Activated CD4-positive, alpha-beta T cell treated with anti-CD3 and anti-CD28 coated beads, Interleukin-2, amount 50 U/mL, for 16 hours (primary cell): ENCODE measurements at places on chromosomes 6 and 20.

GRCh38 chr6:113642714-113643406 is 214.3 kb upstream of the MARCKS start:
- DNase-seq = no peak

GRCh38 chr6:160130729-160131484 is 9.3 kb downstream of the SLC22A1 start:
- DNase-seq = no peak

GRCh38 chr20:2800521-2801285 is at the start of gene CPXM1:
Gene CPXM1 (minus strand): TSS chr20:2800627. CDS start chr20:2800572, 55 bp downstream.
- no peak for DNase-seq

- no peak for DNase-seq
Observed at GRCh38 chr6:4308364-4308763, 173.0 kb upstream of the ECI2 start.

DNA sequence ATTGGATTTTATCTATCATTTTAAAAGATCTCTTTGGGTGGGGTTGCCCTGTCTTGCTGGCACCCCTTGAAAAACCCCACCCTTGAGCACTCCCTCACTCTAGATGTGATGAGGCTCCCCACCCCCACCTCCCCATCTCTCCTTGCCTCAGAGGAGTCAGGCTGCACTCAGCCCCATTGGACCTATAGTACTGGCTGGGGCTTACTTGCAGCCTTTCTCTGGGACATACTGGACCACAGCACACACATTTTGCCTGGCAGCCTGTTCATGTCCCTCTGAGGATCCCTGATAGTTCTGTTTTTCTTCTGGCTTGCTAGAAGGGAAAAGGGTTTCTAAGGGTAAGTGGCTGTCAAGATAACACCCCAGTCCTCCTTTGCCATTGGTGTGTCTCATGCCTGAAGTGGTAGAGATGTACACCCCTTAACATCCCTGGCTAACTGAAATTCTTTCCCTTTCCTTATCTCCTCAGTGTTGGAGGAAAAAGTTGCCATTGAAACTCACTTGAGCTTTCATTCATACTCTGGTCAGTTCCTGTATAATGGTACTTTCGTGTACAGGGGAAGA is 553.4 kb upstream of the CITED2 start:
- no peak for DNase-seq

DNA sequence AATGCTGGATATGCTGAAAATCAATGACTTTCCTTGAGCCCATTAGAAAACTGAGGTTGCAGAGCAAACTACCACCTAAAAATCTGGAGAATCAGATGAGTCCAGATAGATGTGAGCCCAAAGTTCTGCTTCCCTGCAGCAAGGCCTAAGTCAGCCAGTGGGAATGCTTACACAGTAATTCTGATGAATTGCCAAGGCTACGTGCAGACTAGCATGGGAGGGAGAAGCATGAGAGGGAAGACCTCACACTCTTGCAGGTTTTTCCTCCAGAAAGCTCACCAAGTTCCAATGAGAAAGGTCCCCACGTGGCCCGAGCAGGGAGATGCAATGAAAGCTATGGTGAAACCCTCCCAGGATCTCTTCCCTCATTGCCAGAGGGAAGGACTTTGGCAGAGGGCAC is 104.8 kb upstream of the SIRPA start:
- no peak for DNase-seq

GRCh38 chr6:128230267-128230989 is 290.0 kb downstream of the PTPRK start:
- no peak for DNase-seq

DNA sequence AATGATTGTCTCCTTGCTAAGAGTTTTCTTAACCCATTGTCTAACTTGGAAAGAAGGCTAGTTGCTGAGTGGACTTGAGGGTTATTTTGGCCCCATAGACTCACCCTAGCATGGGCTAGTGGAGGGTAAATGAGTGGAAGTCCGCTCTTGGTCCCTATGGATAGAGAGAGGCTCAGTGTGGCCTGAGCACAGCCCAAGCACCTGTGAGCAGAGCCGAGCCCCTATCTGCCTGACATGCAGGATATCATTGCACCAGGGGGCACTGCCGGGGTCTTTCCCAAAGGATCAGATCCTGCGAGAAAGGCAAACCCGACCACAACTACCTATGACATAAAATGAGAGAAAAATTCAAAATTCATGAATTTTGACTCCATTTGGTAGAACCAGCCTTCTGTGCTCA is 70.6 kb upstream of the GGTLC1 start:
- no peak for DNase-seq

DNA sequence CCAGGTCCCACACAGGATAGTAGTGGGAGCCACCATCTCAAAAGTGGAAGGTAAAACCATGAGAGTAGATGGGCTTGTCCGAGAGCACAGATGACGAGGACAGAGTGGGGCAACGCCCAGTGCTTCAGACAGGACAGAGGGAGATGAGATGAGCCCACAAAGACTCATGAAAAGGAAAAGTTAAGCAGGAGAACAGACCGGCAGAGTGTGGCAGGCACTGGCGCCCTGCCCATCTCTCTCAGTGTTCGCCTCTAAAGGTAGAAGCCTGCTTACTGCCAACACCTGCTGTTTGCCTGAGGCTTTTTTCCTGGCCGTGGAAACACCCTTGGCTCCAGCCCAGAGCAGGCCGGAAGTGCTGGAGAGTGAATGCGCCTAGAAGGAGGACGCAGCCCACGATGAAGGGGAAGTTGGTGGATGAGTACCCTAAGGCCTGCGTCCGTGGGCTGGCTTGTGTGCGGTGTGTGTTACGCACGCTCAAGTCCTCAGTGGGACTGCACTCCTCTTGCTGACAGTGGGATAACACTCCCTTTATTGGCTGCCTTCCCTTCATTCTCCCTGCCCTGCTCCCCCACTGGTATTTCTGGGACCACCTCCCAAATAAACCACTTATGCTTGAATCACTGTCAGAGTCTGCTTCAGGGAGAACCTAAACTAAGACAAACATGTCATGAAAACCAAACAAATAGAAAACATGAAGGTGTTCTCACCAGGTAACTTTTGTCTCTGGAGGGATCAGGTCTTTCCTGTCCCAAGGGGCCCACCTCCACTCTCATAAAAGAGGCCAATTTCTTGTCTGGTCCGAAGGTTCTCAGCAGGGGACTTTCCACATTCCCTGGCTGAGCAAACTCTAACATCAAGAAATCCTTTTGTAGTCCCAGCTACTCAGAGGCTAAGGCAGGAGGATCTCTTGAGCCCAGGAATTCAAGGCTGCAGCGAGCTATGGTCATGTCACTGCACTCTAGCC is 9.1 kb upstream of the FOXP4 start:
- DNase-seq = no peak
